ENCODE measurements at places on chromosomes 11 and 22.

GRCh38 chr11:60835534-60835846 is 6.4 kb upstream of the CCDC86 start:
- DNase-seq = no peak

DNA sequence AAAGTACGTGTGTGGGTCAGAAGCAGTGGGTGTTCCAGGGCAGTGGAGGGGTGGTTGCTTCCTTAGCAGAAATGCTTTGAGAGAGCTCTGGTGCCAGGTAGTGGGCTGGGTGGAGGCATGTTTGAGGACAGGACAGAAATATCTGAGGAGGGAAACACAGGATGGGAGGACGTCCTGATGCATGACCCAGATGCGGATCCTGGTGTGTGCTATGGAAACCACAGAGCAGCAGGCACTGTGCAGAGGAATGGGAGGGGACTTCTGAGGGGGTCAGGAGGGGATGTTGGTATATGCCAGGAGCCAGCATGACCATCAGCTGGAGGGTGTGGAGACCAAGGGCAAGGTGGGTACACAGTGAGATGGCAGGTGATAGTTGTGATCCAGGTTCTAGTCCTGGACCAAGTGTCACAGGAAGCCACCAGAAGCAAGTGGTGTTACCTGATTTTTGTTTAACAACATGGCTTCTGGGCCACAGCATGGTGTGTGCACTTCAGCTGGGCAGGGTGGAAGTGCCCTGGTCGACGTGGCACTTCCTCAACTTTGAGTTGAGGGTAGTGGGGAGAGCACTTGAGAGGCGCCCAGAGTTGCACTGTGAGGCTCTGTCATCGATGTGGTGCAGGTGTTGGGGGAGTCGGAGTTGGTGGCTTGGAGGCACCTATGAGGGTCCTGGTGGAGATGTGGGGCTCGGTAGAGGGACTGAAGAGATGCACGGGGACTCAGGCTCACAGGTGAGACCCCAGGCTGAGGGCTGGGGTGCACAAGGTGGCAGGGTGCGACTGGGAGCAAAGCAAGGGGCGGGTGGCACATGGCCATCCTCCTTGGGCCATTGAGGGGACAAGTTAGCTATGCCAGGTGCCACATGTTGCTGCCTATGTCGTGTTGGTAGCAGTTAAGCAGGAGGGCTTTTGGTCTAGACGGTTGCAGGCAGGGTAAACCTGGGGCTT is 7.5 kb downstream of the DGCR8 start:
- no peak for DNase-seq

GRCh38 chr11:67356864-67357561 is 3.7 kb upstream of the POLD4 start:
- peak; percentile 75 for DNase-seq

- DNase-seq = no peak
Measured at GRCh38 chr11:45028911-45029682, 78.4 kb upstream of the TP53I11 start.

DNA sequence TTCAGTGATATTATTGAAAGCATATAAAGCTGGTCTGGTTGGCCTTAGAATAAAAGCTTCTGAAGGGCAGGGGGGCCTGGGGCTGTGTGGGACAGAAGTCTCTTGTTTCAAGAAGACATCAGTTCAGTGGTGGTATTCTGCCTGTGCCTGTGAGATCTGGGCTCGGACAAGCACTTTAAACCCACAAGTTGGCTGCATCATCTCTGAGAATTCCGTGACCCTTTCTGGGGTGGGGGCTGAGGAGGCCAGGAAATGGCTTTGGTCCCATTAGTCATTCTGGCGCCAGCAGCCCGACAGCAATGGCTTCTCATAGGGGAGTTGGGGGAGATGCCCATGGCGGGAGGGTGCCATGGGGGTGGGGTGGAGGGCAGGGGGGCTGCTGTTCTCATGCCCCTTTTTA is 104.1 kb downstream of the PKNOX2 start:
- no peak for DNase-seq

DNA sequence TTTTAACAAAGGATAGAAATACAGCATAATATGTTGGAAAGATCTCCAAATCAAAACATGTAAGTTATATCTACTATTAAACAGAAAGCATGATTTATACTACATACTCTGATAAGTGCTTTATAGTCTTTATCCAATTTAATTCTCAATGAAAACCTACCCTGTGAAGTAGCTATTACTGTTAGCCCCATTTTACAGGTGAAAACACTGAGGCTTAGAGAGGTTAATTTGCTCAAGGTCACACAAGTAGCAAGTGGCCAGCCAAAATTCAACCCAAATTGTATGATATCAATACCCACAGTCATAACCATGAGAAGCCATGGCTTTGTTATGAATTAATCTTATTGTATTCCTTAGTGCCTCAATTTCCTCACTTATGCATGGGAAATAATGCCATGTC is 675 bp upstream of the OR5AN1 start:
- DNase-seq = no peak

- no peak for DNase-seq
Measured at GRCh38 chr11:18754308-18754707, 28.3 kb upstream of the IGSF22 start.

DNA sequence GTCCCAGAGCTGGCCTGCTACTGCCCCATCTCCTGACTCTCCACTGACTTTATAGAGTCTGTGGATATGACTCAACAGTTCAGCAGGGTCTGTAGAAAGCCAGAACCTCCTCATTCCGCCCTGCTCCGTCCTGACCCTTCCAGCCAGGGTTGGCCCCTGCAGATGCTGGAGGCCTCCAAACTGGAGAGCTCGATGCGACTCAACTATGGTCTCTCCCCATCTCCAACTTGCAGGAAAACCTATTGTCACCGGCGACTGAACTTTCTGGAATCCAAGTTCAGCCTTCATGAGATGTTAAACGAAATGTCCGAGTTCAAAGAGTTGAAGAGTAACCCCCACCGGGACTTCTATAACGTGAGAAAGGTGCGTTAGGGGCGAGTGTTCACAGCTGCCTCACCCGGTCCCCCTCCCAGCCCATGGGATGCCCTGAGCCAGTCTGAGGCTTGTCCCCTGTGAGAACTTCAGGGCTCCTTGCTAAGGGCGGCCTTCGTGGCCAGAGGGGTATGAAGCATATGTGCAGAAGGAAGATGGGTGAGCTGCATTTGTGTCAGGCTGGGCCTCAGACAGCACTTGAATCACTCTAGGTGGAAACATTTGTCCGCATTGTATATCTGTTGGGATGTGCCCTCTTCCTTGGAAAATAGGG is 32.1 kb downstream of the AMPD3 start:
- no peak for DNase-seq

DNA sequence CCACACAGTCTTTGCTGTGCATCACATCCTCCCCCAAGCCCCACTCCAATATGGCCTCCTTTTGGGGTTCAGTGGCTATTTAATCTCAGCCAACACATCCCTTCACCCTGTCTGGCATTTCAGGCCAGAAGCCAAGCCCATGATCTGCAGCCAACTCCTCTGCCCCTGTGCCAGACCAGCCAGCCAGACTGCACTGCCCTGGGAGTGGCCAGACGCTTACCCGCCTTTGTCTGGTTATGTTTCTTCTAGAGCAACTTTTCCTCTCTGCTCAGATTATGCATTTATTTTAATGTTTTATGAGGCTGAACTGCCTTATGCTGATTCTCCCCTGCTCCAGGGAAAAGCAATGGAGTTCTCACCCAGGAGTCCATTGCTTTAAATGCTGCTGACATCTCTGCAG is 206.7 kb upstream of the TBCEL start:
- DNase-seq = no peak

DNA sequence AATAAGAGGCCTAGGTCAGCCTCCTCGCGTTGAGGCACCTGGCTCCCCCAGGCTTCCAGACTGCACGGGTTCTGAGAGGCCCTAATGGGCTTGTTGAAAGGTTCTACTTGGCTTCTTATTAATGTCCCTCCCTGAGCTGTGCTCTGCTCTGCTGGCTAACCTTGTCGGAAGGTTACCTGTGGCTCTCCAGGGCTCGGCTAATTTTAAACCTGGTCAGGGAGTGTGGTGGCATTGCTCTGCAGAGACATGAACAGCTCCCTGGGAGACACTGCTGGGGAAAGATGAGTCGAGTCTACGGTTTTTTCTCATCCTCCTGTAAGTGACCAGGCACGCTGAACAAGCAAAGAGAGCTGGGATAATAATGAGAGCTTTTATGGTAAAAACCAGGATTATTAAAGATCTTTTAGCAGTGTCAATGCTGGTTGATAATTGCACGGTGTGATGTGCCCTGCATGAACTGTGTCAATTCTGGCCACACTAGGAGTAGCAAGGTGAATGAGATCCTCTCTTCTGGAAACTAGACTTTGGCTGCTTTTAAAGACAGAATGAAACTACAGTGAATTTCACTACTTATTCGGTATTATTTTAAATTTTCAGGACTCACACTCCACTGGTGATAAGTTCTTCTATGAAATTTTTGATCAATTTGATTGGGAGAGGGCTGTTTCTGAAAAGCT is 70.7 kb downstream of the TEAD1 start:
- no peak for DNase-seq

GRCh38 chr11:12116425-12117032 is 6.1 kb downstream of the MICAL2 start:
- DNase-seq = no peak

GRCh38 chr11:102283116-102283485 is 34.2 kb upstream of the BIRC3 start:
- no peak for DNase-seq

DNA sequence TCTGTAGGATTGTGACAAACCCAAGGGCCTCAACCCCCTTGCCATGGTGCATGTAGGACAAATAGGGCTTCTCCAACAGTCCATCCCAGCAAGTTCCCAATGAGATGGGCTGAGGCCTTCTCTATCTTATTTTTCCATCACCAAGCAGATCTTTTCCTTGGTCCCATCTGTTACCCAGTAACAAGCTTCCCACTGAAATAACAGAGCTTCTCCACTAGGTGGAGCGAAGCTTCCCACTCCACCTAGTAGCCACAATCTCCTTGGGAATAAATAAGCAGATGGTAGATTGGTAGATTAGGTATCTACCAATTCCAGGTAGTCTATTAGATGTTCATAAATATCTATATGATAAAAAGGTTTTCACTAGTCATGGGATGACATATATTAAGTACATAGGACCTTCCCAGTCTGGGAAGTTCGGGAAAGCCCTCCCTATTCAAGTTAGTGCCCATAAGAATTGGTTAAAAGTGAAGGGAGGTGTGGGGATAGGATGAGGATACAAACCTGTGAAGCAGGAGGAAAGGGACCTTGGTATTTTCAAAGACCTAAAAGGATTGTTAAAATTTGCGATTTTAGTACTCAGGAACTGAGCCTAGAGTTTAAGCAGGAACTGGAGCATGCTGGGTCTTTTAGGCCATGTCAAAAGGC is 5.9 kb upstream of the OR52L1 start:
- DNase-seq = no peak

- DNase-seq = no peak
Measured at GRCh38 chr11:88418508-88418907, 81.0 kb upstream of the CTSC start.

GRCh38 chr11:125674210-125674609 is 6.4 kb downstream of the ACRV1 start:
- no peak for DNase-seq

DNA sequence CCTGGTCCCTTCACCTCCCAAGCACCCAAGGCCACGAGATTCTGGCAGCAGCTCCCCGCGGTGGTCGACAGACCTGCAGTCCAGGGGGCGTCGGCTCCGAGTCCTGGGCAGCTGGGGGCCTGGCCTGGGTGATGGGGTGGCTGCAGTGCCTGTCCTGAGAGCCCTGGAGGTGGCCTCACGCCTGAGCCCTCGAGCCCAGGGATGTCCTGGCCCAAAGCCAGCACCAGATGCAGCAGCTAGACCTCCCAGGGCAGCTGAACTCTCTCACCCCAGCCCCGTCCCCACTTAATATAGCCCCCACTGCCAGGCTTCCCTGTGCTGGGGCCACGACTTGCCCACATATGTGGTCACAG is 6.6 kb downstream of the LMNTD2 start:
- no peak for DNase-seq

GRCh38 chr22:32534252-32535235 is 59.9 kb downstream of the FBXO7 start:
- DNase-seq = no peak

DNA sequence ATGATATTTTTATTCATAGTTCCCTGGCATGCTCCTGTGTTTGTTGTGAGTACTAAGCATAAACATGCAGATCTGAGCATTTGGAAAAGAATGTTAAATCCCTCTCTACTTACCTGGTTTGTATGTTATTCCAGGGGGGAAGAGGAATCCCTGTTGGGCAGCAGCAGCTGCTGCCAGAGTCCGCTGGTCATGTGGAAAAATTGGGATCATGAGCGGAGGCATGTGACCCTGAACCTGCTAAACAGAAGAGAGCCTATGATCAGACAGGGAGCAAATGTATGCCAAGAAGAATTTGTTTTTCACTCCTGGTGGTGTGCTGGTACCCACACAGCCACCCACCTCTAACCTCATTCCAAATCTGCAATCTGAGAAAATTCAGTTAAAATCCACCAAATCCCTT is 244.7 kb downstream of the SOX6 start:
- DNase-seq = no peak

- no peak for DNase-seq
Measured at GRCh38 chr11:120191058-120191457, 19.8 kb upstream of the OAF start.

- DNase-seq = no peak
Measured at GRCh38 chr11:58726737-58727414, 4.9 kb downstream of the GLYAT start.

GRCh38 chr11:102829316-102830000 is 14.0 kb downstream of the MMP3 start:
- no peak for DNase-seq

- no peak for DNase-seq
Measured at GRCh38 chr11:22670830-22671229, 4.4 kb downstream of the GAS2 start.

DNA sequence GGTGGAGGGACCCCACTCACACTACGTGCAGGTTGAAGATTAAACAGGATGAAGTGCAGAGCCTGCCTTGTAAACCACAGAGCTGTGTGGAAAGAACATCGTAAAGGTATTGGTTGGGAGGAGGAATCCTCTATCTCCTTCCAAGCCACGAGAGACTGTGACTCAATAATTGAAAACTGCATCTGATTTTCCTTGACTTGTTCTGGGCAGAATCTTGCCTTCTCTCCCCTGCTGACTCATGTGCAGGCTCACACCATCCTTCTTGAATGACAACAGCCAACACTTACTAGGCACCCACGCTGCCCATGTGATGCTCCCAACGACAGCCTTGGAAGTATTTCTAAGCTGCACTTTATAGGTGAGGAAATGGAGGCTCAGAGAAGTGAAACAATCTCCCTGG is 563.0 kb downstream of the MIAT start:
- no peak for DNase-seq

DNA sequence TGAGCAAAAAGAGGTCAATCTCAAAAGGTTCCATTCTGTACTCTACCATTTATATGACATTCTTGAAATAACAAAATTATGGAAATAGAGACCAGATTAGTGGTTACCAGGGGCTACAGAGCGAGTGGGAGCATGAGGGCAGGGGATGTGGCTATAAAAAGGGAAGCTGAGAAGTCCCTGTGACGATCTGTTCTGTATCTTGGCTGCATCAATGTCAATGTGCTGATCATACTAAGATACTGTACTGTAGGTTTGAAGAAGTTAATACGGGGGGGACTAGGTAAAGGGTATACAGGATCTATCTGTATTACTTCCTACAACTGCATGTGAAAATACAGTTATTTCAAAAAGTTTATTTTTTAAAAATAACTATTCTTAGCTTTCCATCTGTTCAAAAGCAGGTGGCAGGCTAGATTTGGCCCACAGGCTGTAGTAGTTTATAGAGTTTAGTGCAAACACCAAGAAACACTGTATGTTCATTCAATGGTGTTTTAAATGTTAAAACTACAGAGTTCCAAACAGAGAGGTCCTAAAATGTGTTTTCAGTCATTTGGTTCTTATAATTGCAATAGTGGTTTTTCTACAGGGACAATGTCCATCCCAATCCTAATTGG is 78.2 kb downstream of the SMCO4 start:
- no peak for DNase-seq

- no peak for DNase-seq
Measured at GRCh38 chr22:42855211-42855610, 1.9 kb downstream of the ARFGAP3 start.
